PC-3 (cell line): ENCODE measurements at places on chromosomes 7 and 10. TPM values are rescaled to one million over a fixed set of nuclear protein-coding genes. Genes with fewer than 3 reads are reported as not detected.

GRCh38 chr10:127195041-127195506, 1.3 kb downstream of the INSYN2A start:
- H3K27ac ChIP-seq = no peak overlapping the region
- no peak for DNase-seq
- no peaks in the 10 kb centered on the region for H3K27me3 ChIP-seq
- no peaks in the 10 kb centered on the region for H3K36me3 ChIP-seq
- peak overlapping the region; percentile 62; the same call in 1 of the 2 replicates for H3K4me3 ChIP-seq

GRCh38 chr7:8386926-8387550, 46.4 kb upstream of the NXPH1 start:
- H3K4me3 ChIP-seq = no peak overlapping the region
- no peaks in the 10 kb centered on the region for H3K4me1 ChIP-seq
- H3K36me3 ChIP-seq = no peaks in the 10 kb centered on the region
- no peak overlapping the region for H3K27ac ChIP-seq
- H3K27me3 ChIP-seq = 0 out of 2 replicates have a peak, but pooled peaks cover 10% of the 10 kb centered on the region

DNA sequence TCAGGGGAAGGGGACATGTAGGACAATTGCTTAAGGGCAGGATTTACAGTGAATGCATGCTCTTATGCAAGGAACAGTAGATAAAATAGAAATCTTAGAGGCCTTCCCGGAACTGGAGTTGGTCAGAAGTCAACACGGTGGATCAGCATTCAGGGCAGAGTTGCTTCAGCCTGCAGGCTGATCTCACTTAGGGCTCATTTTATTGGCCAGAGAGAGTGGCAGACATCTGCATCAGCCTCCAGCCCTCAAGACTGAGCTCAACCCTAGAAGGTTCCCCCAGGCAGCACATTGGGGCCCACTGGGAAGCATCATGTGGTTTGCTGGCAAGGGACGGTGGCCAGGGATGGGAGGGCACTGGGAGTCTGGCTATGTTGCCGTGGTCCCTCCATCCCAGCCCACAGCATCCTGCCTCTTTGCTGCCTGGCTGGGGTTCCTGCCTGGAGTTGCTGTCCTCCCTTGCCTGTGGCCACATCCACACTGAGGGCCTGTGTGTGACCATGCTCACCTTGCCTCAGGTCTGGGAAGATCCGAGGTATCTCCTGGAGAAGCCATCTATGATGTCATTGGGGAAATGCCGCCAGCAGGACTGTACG, 13.0 kb downstream of the SCART1 start:
- no peaks in the 10 kb centered on the region for H3K36me3 ChIP-seq
- no peak overlapping the region for H3K4me3 ChIP-seq
- H3K27ac ChIP-seq = no peak overlapping the region
- H3K4me1 ChIP-seq = no peaks in the 10 kb centered on the region
- no peak for DNase-seq

DNA sequence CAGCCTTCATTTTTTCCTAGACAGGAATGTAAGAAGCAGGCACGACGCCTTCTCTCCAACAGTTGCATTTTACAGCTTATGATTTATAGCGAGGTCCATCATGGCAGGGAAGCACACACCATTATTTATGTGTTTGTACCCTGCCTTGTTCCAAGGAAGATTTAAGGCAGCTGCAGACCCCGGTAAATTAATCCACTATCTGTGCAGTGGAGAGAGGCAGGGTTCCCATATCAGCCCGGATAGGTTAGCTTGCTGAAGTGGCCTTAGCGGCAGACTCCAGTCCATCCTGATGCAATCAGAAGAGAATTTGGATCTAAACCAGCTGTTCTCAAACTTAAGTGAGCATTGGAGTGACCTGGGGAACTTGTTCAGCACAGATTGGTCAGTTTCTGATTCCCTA, 359.4 kb downstream of the GALNT17 start:
- no peak overlapping the region for H3K4me3 ChIP-seq
- H3K36me3 ChIP-seq = no peaks in the 10 kb centered on the region
- no peaks in the 10 kb centered on the region for H3K4me1 ChIP-seq

GRCh38 chr10:109981650-109982049, 26.1 kb upstream of the ADD3 start:
- H3K4me1 ChIP-seq = peaks cover 4% of the 10 kb centered on the region; the same call in 1 of the 2 replicates
- no peak for DNase-seq
- H3K36me3 ChIP-seq = no peaks in the 10 kb centered on the region; the same call in 1 of the 2 replicates

- H3K27me3 ChIP-seq = no peaks in the 10 kb centered on the region
- H3K4me3 ChIP-seq = no peak overlapping the region
- no peak overlapping the region for H3K27ac ChIP-seq
- H3K4me1 ChIP-seq = no peaks in the 10 kb centered on the region
- H3K36me3 ChIP-seq = no peaks in the 10 kb centered on the region
Measured at GRCh38 chr10:9081253-9081652, 1026.8 kb downstream of the GATA3 start.

DNA sequence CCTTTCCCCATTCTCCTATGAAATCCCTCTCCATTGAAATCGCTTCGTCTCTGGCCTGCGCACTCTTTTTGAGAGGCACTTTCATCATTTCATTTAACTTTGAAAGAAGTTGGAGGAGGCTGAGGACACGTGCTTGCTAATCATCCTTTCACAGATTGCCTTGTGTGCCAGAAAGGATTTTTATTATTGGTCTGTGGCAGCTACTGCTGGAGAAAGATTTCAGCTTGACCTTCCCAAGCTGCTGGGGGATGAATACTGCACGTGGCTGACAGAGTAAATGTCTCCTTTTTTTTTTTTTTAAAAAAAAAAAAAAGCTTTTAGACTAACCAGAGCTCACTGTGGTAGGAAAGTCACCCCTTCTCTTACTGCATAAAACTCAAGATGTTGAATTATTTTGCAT, 44.2 kb upstream of the KCNIP2 start:
- no peaks in the 10 kb centered on the region for H3K4me1 ChIP-seq
- H3K27me3 ChIP-seq = no peaks in the 10 kb centered on the region

DNA sequence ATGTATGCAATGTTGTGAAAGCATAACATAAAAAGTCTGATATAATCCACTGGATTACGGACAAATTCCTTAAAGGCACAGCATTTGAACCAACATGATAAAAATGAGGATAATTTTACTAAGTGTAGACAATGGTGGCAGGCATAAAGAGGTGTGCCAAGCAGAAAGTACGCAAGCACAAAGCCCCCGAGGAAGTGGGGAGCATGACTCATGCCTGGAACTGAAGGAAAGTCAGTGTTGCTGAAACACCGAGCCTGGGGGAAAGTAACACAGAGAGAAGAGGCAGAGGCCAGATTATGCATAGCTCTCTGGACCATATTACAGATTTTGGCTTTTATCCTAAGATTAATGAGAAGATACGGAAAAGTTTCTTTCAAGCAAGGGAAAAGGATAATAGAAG, 490.0 kb upstream of the PHF14 start:
- no peaks in the 10 kb centered on the region for H3K4me1 ChIP-seq
- H3K27me3 ChIP-seq = no peaks in the 10 kb centered on the region
- H3K27ac ChIP-seq = no peak overlapping the region
- H3K4me3 ChIP-seq = no peak overlapping the region
- DNase-seq = peak; percentile 5

DNA sequence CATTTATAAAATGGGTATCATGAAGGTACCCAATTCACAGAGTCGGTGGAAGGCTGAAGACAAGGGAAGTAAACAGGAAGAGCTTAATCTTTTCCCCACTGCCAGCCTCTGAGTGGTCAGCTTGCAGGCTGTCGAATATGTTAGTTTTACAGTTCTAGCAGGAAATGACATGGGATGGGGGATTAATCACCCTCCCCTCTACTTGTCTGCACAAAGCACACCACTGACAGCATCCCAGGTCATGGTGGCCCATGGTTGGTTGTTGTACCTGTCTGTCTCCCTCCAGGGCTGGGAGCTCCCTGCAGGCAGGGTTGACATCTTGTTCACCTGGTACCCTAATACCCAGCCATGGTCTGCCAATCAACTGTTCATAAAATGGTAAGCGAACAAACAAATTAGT, 55.6 kb downstream of the GRB10 start:
- no peak overlapping the region for H3K4me3 ChIP-seq
- H3K4me1 ChIP-seq = peaks cover 8% of the 10 kb centered on the region; the same call in 1 of the 2 replicates
- H3K27me3 ChIP-seq = no peaks in the 10 kb centered on the region
- 0 out of 2 replicates have a peak, but pooled peaks cover 6% of the 10 kb centered on the region for H3K36me3 ChIP-seq

Gene KAZALD1
- 24.9 and 25.1 TPM in 2 replicates for total RNA-seq

- no peaks in the 10 kb centered on the region for H3K27me3 ChIP-seq
- H3K4me1 ChIP-seq = no peaks in the 10 kb centered on the region
- DNase-seq = no peak
Measured at GRCh38 chr10:15333909-15334649, 37.0 kb downstream of the FAM171A1 start.

Gene RAMP3
- total RNA-seq = not detected in 2 replicates

Gene ITIH2
- total RNA-seq = not detected in 2 replicates

- no peaks in the 10 kb centered on the region for H3K36me3 ChIP-seq
- H3K4me3 ChIP-seq = no peak overlapping the region
- H3K27ac ChIP-seq = no peak overlapping the region
- DNase-seq = no peak
Measured at GRCh38 chr10:91090761-91091529, 129.5 kb upstream of the PCGF5 start.

Gene CRYGN
- total RNA-seq = 0.11 TPM in 1 of 2 replicates, not detected in the other
